Stimulated activated CD4-positive, alpha-beta T cell treated with anti-CD3 and anti-CD28 coated beads, Interleukin-12 subunit alpha, Interleukin-12 subunit beta, amount 100 ng/mL, for 4 hours (primary cell): ENCODE measurements at places on chromosomes 2 and 18.

GRCh38 chr2:158714420-158714819, 80.7 kb upstream of the DAPL1 start:
- no peak for DNase-seq

GRCh38 chr2:134142903-134143302, 111.0 kb upstream of the MGAT5 start:
- no peak for DNase-seq

DNA sequence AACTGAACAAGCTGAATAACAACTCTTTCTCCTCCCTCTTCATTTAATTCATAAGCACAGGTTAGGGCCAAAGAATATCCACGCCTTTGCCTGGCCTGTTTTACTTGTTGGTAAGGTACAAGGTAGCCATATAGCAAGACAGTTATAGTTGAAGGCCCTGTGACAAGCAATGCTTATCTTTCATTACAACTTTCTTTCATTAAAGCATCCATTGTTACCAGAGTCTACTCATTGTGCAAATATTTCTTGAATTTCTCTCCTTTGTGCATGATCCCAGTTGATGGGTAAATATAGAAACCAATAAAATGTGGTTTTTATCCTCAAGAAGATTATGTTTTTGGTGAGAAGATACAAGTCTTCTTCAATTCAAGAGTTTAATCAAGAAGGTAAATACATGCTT, 140.2 kb downstream of the UBE2E3 start:
- DNase-seq: no peak

GRCh38 chr18:36661999-36662398, 166.8 kb downstream of the TPGS2 start:
- no peak for DNase-seq

GRCh38 chr2:30789670-30790210, 17.5 kb downstream of the CAPN13 start:
- no peak for DNase-seq

- DNase-seq: no peak
These were observed 428.7 kb upstream of the ID2 start for GRCh38 chr2:8252997-8253694.

DNA sequence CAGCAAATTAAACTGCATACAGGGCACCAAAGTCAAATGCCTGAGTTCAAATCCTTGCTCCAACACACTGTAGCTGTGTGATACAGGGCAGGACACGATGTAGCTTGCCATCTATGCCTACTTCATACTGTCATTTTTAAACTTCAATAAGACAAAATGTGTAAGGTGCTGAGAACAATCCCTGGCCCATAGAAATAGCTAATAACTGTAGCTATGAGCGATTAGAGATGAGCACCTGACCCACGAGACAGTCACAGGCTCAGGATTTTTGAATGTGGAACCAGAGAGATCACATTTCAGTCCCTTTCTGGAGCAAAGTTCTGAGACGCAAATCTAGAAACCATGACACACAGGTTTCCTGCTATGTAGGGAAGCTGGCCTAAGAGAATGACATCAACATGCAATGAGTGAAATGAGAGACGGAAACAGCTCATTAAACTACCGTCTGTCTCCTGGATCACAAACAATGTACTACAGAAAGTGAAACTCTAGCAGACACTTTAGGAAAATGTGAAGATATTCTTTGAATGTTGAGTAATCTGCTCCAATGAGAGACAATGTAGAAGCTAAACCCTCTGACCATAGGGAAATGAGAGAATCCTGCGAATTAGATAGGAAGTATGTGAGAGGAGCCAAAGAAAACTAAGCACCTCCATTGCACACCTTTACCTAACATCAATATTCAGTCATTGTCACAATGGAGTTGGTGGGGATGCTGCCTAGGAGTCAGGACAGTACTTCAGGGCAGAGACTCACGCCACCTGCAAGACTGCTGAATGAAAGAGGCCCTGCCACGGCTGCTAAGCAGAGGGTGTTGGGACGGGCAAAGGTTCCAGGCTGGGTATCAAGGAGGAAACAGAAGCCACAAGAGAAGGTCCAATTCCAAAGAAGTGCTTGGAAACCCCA, 25.5 kb downstream of the B4GALT6 start:
- no peak for DNase-seq

DNA sequence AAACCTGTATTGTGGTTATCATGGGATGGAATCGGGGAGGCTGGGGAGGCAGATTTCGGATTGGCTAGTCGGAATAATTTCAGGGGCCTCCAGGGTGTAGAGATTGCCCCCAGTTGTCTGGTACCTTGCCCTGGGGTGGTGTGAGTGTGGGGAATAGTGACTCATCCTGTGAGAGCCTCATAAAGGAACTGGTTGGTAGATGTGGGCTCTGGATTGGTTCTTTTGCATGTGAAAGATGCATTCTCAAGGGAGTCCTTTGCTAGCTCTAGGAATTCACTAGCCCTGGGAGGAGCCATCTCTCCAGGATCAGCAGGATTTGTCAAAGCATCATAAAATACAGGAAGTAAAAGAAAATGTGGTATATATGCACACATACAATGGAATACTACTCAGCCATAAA, 331.6 kb downstream of the SETBP1 start:
- DNase-seq: no peak

GRCh38 chr2:24972315-24972961, 683 bp upstream of the DNAJC27 start:
- DNase-seq: peak; percentile 27

DNA sequence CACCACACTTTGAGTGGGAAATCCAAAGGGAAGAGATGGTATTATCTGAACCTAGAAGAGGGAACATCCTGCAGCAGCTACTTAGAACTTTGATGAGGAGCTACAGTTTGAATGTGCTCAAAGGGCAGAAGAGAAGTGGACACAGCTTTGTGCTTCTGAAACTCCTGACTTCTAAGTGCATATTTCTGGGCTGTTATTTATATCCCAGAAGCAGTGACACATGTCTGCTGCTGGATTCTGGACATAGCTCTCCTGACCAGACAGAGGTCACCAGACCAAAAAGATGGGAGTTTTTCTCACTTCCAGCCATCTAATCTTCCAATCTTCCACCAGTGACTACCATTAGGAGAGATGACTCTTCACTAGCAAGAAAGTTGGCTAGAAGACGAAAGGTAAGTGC, 153.9 kb downstream of the FSIP2 start:
- DNase-seq: no peak

DNA sequence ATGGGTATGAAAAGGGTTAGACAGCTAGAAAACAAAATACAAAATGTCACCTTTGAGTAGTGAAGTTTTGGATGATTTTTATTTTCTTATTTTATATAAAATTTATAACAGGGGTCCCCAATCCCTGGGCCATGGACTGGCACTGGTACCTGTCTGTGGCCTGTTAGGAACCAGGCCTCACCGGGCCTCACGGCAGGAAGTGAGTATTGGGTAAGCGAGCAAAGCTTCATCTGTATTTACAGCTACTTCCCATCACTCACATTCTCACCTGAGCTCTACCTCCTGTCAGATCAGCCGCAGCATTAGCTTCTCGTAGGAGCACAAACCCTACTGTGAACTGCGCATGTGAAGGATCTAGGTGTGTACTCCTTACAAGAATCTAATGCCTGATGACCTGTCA, 202.8 kb upstream of the TWIST2 start:
- DNase-seq: no peak
